ENCODE measurements at places on chromosomes 5 and 9. TPM values are rescaled to one million over a fixed set of nuclear protein-coding genes. Genes with fewer than 3 reads are reported as not detected.

DNA sequence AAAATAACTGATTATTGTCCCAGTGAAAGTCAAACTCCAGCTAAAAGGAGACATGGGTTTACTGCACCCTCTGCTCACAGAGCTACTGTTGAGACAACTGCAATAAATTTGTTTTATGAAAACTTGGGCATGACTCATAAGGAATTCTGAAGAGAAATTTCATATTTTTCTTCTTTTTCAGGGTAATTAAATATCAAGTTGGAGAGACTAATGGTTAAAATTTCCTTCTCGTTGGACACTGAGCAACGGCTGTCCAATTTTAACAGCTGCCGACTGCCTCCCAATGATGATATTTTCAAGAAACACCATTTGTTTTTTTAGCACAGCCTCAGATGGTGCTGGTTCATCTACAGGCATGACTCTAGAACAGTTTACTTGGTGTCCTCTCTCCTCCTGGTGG is 259.2 kb upstream of the RGMB start:
- H3K4me1 ChIP-seq: no peaks in the 10 kb centered on the region
- no peaks in the 10 kb centered on the region for H3K36me3 ChIP-seq
- H3K27me3 ChIP-seq: peaks cover 5% of the 10 kb centered on the region
- no peak overlapping the region for H3K4me3 ChIP-seq

FCHO2 gene
- 3.2 TPM for total RNA-seq

NUTM2F gene
- total RNA-seq: not detected

PCDHB5 gene
- not detected for total RNA-seq

KCNIP1 gene
- not detected for total RNA-seq

Data from activated B cell treated with CpG ODN at 0.5 μM for 24 hours (primary cell).